ENCODE measurements at places on chromosomes 13 and 19.

- DNase-seq: no peak
Observed at GRCh38 chr19:5289060-5289990, 51.3 kb downstream of the PTPRS start.

DNA sequence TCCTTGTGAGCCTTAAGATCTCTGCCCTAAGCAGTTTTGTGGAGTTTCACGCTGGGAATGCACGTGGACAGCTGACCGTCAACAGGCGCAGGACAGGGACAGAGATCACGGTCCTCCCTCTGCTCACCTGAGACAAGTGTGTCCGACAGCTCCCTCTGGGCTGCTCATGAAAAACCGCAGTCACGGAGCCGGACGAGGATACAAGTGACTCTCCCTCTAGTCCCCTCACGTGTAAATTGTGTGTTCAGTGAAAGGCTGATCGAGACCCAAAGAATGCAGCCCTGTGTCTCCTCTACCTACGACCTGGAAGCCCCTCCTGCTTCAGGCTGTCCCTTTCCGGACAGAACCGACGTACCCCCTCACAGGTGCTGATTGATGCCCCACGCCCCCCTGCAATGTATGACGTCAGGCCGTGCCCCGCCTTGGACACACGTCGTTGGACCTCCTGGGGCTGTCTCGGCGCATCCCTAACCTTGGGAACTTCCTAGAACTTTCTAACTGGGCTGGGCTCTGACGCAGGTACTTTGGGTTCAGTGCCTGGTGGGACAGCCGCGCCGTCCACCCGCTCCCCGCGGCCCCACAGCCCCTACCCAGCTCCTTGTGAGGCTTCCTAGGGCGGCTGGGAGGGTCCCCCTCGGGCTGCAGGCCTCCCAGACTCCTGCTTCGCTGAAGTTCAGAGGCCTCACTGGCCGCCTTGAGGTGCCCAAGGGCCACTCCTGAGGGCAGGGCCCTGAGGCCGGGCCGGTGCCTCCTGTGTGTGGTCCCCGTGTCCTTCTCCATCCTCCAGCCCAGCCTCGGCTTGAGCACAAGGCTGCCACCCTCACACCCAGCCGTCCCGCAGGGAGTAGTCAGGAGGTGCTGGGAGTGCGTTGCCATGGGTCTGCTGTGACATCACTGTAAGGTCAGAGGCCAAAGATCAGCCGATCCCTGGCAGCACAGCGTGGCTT is at the start of gene C13orf46:
TSS of gene C13orf46 (minus strand) at position 859 of the 947 bp plus-strand sequence. CDS start at position 780, 79 bp downstream.
- no peak for DNase-seq

DNA sequence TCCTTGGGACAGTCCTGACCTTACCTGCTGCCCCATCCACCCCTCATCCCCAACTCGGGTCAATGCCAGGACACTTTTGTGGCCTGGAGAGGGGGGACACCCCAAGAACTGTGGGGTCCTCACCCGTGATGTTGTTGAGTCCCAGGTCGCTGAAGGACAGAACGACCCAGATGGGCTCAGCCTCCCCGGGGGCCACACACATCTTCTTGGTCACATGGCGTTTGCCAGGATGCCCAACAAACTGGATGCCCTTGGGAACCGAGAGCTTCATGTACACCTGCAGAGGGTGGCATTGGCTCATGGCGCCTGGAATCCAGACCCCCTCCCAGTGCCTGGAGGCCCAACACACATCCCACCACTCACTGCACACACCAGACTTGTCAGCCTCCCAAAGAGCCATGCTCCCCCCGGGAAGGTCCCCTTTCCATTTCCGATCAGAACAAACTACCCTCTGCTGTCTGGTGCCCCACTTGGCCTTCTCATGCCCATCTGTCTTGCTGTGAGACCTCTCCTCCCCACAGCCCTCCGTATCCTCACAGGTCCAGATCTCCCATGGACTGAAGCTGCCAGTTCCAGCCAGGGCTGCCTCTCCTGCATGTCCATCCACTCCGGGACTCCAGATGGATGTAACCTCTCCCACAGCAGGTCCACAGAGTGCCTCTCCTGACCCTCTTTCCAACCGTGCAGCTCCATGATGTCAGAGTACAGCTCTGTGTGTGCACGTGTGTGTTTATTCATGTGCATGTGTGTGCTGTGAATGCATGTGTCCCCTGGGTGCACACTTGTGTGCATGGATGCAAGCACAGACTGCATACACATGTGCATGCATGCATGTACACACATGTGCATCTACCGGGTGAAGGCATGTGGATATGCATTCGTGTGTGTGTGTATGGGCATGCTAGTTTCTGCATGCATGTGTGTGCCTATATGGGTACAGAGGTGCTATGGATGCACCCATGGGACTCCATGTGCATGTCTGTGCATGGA is 58.4 kb downstream of the F2RL3 start:
- DNase-seq: no peak

GRCh38 chr19:40803857-40804782 is 5.1 kb downstream of the EGLN2 start:
- DNase-seq: no peak

GRCh38 chr13:67137044-67137735 is 92.9 kb downstream of the PCDH9 start:
- DNase-seq: no peak

DNA sequence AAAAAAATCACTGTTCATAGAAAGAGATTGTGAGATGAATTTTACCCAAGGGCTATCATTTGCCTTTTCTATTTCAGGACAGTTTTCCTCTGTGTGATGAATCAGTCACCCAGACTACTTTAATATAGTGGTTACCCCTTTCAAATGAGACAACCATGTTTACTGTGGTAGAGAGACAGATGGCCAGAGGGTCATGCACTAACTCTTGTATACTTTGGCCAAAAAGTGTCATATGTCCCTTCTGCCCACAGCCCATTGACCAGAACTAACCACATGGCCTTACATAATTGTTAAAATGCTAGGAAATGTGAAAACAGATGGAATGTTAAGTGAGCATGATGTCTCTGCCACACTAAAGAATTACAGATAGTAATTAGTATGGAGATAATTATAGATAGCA is 498.7 kb downstream of the DACH1 start:
- DNase-seq: no peak

GRCh38 chr19:3782903-3783302 is 3.3 kb downstream of the MATK start:
- DNase-seq: no peak

DNA sequence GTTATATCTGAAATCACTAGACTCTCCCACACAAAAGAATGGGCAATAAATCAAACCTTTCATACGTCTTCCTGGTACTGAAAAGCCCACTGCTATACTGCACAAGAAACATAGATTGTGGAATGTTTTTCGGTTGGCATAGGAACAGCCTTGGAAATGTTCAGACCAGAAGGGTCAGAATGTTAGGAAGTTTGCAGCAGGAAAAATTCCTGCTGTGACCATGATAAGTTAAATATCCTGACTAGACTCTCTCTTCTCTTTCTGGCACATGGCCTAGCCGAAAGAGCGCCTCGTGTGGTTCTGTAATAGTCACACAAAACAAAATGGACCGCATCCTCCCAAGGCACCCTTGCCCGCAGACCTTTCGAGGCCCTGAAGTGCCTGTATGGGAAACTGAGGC is 427.2 kb downstream of the COG6 start:
- no peak for DNase-seq

DNA sequence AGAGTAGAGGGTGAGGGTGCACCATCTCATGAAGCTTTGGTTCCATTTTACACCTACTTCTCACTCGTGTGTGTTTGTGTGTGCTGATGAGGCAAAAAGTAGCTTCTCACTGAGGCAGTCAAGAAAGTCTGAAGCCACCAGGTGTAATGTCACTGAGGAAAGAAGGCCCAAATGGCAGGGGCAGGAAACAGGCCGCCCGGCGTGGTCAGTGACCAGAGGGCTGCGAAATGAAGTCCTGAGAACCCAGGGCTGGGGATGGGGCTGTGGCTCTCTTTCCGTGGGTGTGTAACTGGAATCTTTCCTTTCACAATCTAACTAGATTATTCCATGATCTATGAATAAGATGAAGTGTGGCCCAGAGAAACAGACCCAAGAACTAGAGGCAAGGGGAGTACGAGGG is 25.5 kb upstream of the TFDP1 start:
- no peak for DNase-seq

DNA sequence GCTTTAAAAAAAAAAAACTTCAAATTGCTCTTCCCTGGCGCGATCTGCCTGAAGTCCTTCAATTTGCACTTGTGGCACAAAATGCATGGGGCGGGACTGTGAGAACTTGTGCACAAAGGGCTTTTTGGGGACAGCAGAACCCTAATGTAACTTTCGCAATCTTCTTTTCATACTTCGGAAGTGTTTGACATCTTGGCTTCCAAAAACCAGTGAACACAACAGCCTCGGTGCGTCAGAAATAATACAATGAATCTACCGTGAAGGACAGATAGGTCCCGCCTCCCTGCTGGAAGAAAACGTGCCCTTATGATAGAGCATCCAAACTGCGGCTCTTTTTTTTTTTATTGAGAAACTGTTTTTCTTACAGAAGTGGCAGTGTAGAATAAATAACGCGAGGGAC is 36.6 kb downstream of the KLF2 start:
- no peak for DNase-seq

DNA sequence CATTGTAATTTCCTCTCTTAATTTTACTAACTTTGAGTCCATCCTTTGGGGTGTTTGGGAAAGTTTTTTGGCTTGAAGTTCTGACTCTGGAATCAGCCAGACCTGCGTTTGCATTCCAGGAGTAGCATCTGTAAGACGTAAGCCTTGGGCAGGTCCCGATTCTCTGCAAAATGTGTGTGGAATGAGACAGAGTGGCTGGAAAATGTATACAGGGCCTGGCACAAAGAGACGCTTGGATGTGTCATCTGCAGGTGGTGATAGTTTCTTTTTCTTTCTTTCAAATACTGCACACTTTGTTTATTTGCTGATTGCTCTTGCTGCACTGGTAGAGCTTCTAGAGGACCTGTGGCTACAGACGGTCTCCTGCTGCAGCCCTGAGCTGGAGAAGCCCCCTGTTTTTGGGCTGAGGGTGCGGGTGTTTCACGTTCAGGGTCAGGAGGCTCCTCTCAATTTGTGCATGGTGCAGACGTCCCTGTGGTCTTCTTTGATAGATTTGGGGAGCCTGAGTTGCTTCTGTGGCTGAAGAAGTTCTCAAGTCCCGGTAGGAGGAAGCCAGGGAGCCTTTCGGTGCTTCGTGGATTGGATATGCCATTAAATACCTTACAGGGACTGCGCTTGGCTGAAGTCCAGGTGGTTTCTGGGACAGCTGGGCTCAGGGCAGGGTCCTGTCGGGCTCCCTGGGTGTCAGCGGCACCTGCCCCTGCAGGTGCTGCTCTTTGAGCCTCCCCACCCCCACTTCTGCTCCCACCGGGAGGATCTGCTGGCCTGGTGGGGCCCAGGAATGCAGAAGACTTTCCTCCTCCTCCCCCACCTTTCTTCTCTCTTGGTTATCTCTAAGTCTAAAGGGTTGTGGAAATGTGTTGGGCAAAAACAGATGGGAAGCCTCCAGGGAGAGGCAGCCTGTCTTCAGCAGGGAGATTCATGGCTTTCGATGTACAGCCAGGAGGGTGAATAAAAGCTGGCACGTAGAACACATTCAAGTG is 44.0 kb upstream of the GAS6 start:
- DNase-seq: no peak

GRCh38 chr13:98504371-98504963 is 72.4 kb downstream of the STK24 start:
- no peak for DNase-seq

- no peak for DNase-seq
Observed at GRCh38 chr13:40348096-40348679, 318.3 kb downstream of the FOXO1 start.

DNA sequence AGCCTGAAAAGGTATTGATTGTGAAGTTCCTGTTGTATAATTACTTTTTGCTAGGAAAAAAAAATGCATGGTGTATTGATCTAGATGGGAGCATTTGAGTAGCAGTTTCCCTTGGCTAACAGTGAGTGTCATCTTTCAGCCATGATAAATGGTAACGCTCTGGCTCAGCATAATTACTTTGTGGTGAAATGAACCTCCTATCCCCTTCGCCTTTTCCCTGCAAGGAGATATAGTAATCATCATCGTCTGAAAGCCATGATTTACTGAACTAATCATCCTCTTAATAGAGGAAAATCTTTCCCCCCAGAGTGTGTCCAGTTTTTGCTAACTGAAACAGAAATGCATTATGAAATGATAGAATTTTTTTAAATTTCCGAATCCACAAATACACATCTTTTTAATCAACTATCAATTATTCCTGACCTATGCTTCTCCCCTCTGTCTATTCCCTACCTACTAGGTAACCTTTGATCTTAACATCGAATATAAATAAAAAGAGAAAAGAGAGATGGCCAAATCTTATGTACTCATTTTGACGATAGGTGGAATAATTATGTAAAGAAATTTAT is 88.7 kb downstream of the MAB21L1 start:
- no peak for DNase-seq

DNA sequence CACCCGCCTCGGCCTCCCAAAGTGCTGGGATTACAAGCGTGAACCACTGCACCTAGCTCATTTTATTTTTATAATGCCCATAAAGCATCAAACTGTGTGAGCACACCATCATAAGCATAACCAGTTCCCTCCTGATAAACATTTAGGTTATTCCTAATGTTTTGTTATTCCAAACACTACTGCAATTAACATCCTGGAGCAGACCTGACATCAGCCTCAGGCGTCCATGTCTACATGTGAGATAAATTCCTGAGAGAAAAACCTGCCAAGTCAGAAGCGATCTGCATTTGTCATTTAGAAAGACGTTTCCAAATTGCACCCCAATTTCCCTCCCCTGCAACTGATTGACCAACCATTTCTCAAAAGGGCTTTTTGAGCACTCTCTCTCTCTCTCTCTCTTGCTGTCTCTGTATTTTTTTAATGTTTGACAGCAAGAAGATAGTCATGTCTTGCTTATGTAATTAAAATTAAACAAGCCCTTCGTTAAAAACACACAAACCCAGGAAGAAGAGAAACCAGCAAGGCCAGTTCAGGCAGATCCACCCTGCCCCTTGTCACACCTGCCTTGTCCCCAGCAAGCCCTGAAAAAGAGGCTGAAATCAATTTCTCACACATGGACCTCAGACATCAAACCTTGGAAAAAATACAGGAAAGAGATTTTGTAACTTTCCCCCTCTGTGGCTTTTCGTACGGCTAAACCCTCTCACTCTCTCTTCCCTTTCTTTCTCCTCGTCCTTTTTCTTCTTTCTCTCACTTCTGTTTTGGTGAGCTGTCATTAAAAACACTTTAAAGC is 9.9 kb downstream of the LYPD3 start:
- DNase-seq: no peak

DNA sequence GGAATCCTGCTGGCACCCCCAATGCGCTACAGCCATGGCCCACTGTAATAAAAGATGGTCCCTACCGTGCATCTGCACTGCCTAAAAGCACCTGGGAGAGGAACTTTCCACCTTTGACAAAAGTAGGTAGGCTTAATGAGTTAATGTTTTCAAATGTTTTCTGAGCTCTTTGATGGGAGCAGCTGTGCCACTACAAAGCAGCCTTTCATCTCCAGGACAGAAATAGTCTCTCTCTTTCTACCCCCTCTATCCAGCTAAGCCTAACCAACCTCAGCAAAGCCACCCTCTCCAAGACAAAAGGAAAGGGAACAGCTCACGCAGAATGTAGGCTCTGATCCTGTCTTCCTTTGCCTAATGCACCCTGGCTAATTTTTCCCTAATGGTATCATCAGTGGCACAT is 560.2 kb downstream of the UQCRFS1 start:
- no peak for DNase-seq

All from activated CD4-positive, alpha-beta T cell treated with anti-CD3 and anti-CD28 coated beads, Interleukin-2, amount 50 U/mL, for 24 hours (primary cell).